ENCODE measurements at places on chromosomes 12 and 14.

DNA sequence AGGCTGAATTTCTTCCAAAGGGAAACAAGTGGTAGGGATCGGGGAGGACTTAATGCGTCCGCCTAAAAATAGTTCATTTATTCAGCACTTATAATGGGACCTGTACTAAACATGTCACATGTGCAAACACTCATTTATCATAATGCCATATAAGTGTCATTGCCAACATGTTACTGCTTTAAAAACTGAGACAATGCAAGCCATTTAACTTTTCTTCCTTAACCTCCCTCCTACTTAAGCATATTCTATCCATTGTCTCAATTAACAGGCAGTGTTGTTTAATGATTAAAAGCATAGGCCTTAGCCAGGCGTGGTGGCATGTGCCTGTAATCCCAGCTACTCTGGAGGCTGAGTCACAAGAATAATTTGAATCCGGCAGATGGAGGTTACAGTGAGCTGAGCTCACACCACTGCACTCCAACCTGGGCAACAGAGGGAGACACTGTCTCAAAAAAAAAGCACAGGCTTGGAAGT is 13.5 kb upstream of the SCFD1 start:
- DNase-seq = no peak

DNA sequence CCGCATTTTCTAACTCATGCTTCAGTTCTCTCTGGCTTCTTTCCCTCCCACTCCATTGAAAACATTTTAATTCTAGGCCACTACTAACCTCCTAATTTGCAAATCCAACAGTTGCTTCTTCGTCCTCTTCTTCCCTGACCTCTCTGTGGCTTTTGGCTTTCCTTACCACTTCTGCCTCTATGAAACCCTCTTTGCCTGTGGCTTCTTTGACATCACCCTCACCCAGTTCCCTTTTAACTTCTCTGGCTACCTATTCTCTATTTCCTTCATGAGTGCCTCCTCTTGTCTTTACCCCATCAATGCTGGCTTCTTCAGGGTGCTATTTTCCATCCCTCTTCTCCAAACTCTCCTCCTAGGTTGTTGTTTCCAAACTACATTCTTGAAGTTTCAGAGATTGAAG is 4.4 kb upstream of the HCFC2 start:
- DNase-seq = no peak

DNA sequence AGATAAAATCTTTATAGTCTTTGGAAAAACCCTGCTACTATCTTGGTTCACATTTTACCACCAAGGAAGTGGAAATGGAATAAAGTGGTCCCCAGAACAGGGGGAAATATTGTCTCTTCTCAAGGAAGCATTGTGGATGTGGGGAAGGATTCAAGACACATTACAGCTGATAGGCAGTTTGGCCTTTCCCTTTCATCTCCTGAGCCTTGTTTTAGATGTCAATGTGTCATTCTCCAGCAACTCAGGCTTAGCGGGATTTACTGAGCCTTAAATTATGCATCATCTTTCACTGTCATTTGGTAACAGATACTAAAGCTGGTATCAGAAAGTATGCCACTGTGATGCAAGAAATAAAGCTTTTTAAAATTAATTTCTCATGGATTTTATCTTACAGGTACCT is 136.2 kb downstream of the STXBP6 start:
- DNase-seq = no peak

DNA sequence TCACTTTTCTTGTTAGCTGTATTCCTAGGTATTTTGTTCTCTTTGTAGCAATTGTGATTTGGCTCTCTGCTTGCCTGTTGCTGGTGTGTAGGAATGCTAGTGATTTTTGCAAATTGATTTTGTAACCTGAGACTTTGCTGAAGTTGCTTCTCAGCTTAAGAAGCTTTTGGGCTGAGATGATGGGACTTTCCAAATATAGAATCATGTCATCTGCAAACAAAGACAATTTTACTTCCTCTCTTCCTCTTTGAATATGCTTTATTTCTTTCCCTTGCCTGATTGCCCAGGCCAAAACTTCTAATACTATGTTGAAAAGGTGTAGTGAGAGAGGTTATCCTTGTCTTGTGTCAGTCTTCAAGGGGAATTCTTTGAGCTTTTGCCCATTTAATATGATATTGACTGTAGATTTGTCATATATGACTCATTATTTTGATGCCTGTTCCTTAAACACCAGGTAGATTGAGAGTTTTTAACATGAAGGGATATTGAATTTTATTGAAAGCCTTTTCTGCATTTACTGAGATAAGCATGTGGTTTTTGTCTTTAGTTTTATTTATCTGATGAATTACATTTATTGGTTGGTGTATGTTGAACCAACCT is 26.7 kb downstream of the CLECL1 start:
- DNase-seq = no peak

DNA sequence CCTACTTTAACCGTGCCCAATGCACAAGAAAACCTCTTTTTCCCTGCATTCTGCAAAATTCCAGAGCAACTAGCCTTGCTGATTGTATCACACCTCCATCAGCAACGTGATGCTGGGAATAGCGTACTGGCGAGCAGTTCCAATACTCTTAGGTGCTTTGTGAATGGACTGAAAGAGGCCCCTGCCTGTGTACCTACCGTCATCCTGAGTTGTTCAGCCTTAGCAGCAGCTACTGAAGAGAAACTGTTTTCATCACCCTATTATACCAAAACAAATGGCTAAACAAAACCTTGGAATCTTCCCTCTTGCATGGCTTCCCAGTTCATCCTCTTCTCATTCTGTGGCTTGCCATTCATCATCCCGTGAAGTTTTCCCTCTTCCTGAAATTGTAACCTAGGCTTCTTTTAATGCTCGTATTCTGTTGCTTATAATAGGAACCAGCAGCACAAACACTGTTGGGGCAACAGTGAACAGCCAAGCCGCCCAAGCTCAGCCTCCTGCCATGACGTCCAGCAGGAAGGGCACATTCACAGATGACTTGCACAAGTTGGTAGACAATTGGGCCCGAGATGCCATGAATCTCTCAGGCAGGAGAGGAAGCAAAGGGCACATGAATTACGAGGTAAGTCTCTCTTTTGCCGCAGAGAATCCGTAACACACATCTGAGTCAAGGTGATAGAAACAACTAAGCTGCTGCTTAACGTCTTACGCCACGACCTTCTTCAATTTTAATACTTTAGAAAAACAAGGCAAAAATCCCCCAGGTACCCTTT is 41.9 kb downstream of the RAD52 start:
- no peak for DNase-seq

- DNase-seq = peak; percentile 51
These were observed 1.2 kb upstream of the GAPDH start for GRCh38 chr12:6532927-6533652.

- DNase-seq = no peak
These were observed 12.5 kb upstream of the IQSEC3 start for GRCh38 chr12:53735-54730.

DNA sequence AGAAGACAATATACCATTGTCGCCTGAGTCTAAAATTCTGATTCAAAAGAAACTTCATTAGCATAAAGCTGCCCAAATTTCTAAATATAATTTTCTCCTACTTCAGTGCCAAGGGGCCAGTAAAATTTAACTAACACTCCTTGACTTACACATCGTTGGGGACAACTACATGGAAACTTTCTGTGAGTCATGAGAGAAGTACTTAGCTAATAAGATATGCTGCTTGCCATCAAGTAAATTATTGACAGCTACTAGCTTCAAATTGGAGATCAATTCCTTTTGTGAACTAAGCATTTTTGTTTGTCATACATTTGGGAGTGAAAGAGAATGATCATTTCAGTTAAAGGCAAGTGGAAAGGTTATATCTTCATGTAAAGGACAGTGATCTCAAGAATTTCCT is 373.3 kb downstream of the MDGA2 start:
- DNase-seq = no peak

GRCh38 chr12:121454921-121455320 is 55.0 kb downstream of the RNF34 start:
- DNase-seq = no peak

DNA sequence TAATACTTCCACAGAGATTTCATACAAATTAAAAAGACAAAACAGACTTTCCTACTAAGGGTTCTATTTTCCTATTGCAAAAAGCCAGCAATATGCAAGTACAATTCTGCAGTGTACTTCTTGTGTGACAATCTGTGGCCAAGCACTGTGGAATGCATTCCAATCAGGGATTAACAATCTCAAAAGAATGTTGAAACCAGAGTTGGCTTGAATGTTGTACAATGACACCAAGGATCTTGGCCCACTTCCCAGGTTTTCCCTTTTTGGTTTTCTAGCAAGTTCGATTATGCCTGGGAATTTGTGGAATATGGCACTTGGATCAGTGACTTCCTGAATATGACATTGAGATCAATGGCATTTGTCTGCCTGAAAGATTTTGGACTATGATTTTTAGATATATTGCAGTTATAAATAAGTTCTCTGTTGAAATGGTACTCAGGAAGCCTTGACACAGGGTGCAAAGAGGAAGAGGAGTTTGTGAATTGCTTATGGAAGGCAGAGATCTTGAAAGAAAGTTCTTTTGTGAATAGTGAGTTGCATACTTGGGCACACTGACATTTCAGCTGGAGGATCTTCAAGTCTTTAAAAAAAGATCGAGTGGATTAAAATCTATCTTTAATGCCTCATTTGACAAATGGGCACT is 81.4 kb upstream of the FERMT2 start:
- DNase-seq = peak; percentile 51

- DNase-seq = no peak
These were observed 46.5 kb downstream of the NDUFA12 start for GRCh38 chr12:94957006-94957405.

GRCh38 chr12:34051486-34051885 is 29.2 kb downstream of the ALG10 start:
- no peak for DNase-seq

DNA sequence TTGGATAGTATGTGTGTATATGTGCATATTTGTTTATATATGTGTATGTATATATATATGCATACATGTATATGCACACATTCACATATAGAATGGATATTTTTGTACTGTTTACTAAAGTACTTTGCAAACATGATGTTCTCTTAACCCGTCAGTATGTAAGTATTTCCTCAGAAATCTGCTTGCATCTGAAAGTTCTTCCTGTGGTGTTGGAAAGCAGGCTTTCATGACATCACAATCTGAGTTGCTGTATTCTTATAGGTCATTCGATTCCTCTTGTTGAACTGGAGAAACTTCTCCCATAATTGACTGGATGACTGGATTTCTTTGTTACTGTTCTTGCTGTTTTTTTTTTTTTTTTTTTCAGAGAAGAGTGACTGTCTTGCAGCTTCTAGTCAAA is 29.1 kb downstream of the GABARAPL1 start:
- no peak for DNase-seq

DNA sequence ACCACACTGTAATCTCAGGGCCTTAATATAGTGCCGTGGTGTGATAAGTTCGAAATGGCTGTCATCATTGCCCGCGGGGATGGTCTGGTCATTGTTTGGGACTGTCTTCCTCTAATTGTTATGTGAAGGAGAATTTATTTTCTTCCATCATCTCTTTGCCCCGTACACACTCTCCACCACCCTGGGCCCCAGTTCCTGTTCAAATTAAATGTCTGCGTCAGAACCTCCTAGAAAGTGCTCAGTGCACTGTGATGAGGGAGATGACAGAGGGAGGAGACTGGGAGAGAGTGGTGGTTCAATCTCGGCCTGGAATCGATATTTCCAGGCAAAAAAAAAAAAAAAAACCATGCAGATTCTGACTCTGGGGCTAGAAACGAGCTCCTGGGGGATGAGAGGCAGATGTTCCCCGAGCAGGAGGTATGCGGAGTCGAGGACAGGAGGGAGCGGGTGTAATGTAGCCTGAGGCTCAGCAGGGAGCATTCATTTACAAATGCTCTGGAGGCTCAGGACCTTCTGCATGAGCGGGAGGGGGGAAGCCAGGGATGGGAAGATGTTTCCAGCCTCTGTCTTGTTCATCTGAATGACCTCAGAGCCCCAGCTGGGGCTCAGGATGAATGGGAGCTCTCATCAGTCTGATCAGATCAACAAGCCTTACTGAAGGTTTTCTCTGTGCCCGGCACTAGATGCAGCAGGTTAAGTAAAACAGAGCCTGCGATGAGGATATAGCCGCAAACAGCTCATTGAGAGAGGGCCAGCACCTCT is 219.5 kb downstream of the TBX5 start:
- no peak for DNase-seq

GRCh38 chr12:101619026-101619786 is 24.4 kb downstream of the MYBPC1 start:
- no peak for DNase-seq

DNA sequence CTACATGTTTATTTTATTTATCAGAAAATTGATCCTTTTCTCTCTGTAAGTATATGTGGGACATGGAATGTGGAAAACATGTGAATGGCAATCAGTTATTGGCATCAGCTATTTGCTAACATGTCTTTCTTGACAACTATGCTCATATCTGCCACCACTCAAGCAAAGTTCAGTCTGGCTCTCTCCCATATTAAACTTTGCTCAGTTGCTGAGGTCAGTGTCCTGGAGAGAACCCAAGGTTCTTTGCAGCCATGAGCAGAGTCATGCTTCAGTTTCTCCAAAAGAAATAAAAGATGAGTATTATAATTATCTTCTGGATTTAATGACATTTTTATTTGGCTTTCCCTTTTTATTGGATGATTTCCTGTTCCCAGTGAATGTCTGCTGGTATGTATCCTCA is 42.6 kb downstream of the A2M start:
- no peak for DNase-seq

GRCh38 chr14:53509276-53510244 is 356.4 kb upstream of the DDHD1 start:
- DNase-seq = peak; percentile 67

DNA sequence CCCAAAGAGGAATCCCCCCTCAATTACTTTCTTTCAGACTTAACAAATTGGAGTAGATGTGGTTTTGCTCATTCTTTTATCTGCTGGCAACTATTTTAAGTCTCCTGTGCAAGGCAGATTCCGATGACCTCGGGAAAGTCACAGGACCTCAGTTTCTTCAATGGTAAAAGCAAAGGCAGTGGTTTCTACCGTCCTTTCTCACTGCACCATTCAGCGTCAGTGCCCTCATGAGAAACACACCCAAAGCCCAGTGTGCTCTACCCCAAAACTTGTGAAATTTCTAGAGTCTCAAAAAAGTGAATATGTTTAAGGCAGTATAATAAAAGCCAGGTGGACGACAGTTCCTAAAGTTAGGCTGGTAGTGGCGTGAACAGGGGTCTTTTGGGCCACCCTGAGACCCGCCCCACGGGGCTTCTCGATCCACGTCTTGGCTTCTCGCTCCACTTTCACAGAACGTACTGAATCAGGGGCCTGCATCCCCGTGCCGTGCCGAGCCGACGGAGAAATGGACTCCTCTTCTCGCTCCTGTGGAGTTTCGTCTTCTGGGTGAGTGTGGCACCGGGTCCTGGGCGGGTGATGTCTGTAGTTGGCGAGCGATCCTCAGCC is 1.3 kb upstream of the ARHGAP5 start:
- DNase-seq = no peak

- DNase-seq = no peak
These were observed 92.8 kb downstream of the OTOGL start for GRCh38 chr12:80192087-80192486.

GRCh38 chr12:87185367-87185766 is 843.8 kb downstream of the C12orf50 start:
- no peak for DNase-seq

GRCh38 chr12:13079440-13079906 is 24.0 kb downstream of the GSG1 start:
- DNase-seq = no peak

Data from tibial nerve (tissue), 4 donors.